SW 1271 (cell line): ENCODE measurements at places on chromosomes 2 and 18.

GRCh38 chr18:50665015-50665414 lies 105.1 kb downstream of the MAPK4 start:
- DNase-seq: no peak

GRCh38 chr2:55859875-55860274 lies 63.7 kb downstream of the EFEMP1 start:
- DNase-seq: no peak

GRCh38 chr2:206212673-206213513 lies 53.2 kb downstream of the EEF1B2 start:
- no peak for DNase-seq

GRCh38 chr2:239192456-239192855 lies 208.4 kb downstream of the HDAC4 start:
- no peak for DNase-seq

DNA sequence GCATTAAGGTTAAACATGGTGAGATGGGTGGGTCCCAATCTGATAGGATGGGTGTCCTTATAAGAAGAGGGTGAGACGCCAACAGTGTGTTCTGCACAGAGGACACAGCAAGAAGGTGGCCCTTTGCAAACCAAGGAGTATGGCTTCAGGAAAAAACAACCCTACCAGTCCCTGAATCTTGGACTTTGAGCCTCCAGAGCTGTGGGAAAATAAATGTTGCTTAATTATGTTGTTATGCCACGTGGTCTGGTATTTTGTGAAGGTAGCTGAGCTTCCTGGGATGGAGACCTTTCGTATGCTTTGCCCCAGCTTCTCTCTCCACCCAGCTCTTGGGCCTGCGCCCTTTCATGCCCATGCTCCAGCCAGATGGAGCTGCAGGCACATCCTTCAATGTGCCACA lies 114.2 kb upstream of the EPC2 start:
- DNase-seq: no peak
